KG1 (cell line): ENCODE measurements at places on chromosomes 3 and 15.

GRCh38 chr15:25368850-25369249 lies 70.0 kb downstream of the UBE3A start:
- no peak for DNase-seq

DNA sequence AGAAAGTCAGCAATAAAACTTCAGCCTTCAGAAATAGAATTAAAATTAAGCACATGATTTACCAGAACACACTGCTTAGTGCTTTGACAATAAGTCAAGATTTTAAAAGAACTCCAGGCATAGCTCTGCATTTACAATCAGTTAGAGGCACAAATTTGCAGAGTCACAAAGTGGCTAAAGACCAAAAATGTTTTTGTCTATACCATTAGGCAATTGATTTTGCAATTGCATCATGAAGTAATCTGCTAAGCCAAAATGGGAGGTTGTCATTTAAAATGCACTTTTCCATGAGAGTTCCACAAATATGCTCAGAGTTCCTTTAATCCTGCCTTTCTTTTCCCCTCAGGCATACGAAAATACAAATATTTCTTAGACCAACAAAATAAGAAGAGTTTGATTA lies 10.1 kb upstream of the DCP1A start:
- no peak for DNase-seq

GRCh38 chr3:28232659-28233058 lies 8.8 kb upstream of the CMC1 start:
- no peak for DNase-seq

- no peak for DNase-seq
Observed at GRCh38 chr15:65176056-65176455, 9.1 kb downstream of the CLPX start.

DNA sequence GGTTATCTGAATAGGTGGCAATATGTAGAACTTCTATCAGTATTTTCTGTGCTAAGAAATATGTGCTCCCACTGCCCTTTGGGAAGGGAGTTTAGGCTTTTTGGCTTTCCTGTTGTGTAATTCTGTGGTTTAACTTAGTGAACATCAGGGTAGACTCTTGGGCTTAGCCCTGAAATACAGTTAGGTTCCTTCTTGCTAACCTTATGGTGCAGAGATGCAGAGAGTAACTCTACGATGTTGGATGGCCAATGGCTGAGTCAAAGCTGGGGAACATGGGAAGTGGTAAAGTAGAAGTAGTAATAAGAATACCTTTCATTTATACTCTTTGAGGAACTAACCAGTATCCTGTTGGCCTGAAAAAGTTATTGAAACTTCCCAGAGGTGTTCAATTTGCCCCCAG lies 80.8 kb upstream of the IL12A start:
- DNase-seq, result no peak

GRCh38 chr3:10873415-10873814 lies 57.4 kb downstream of the SLC6A11 start:
- DNase-seq, result no peak

DNA sequence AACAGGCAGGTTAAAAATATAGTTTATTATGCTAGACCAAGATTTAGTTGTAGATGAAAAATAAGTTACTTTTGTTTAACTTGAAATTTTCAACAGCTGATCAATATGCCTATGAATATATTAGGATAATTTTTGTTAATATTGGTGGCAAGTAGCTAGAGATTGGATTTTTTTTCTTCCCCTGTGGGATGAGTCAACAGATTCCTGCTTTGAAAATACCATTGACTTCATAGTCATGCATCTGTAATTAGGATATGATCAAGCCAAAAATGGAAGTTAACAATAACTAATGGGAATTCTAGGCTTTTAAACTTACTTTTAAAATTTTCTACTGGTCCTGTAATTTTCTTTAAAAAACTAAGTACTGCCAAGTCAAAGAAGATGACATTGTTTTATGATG lies 211.7 kb downstream of the ZIC1 start:
- no peak for DNase-seq

- no peak for DNase-seq
Observed at GRCh38 chr3:118059096-118059495, 975.5 kb downstream of the IGSF11 start.
